ENCODE measurements at places on chromosomes 4 and X.

GRCh38 chrX:10399043-10399741, 221.2 kb downstream of the MID1 start:
- DNase-seq, result no peak

DNA sequence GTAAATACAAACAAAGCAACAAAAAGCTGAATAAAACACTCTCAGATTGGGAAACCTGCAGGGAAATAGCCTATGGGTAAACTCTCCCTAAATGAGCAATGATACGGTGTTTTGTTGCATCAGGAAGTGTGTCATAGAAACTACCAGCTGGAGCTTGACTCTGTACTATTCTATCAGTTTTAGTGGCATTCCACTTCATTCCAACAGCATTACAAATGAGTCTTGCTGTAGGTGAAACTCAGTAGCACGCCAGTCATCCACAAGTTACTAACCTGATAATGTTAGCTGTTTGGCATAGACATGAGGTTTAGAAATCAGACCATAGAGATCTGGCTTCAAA, 24.9 kb downstream of the FGFBP1 start:
- no peak for DNase-seq

DNA sequence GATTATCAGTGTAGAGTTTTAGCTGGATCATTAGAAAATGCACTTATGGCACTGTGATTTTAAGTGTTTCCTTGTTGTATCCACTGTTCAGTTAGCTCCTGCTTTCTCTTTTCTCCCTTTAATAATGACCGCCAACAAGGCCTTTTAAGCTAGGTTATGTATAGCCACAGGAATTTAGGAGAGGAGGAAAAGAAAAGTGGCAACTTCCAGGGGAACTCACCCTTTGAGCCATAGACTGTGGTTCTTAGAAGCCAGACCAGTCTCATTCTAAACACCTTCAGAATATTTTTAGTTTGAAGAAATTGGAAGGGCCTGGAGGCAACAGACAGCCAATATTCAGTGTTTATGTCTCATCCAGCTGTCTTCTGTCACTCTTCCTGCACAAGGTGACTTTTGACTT, 6.1 kb downstream of the FGF2 start:
- DNase-seq, result no peak

GRCh38 chr4:37475087-37475486, 211.1 kb downstream of the RELL1 start:
- no peak for DNase-seq
